ENCODE measurements at places on chromosomes 2 and 18.
A peak's percentile ranks its signal among the peaks of the same experiment; 100 is the strongest.

DNA sequence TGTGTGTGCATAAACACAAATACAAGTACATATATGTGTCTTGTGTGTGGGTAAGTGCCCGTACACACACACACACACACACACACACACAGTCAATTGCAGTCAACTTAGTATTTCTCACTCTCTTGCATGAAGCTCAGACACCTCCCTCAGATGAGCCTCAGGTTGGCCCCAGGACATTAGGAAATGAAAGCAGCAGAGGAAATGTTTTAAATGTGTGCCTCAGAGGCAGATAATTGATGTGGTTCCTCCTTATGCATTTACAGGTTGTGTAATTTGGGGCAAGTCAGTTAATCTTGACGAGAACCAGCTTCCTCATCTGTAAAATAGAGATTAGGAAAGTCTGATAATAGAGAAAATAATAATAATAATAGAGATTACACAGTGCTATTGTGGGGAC lies 814.0 kb upstream of the ID2 start:
- DNase-seq, result no peak

DNA sequence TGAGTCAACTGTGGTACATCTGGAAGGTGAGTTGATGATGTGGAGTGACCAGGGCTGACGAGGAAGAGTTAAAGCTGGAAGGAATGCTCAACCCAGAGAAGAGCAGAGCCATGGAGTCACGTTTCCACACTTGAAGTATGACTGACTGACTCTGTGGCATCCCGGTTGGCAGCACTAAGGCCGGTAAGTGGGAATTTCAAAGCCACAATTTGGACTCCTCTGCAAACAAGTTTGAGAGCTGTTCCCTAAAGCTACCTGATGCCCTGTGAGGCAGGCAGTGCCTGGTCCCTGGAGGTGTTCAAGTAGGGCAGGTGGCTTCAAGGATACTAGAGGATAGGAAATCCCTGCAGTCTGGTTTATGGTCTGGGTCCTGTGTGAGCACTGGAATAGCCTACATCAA lies 69.3 kb upstream of the ITGB6 start:
- no peak for DNase-seq

GRCh38 chr2:66899109-66899508 lies 464.2 kb downstream of the MEIS1 start:
- no peak for DNase-seq

DNA sequence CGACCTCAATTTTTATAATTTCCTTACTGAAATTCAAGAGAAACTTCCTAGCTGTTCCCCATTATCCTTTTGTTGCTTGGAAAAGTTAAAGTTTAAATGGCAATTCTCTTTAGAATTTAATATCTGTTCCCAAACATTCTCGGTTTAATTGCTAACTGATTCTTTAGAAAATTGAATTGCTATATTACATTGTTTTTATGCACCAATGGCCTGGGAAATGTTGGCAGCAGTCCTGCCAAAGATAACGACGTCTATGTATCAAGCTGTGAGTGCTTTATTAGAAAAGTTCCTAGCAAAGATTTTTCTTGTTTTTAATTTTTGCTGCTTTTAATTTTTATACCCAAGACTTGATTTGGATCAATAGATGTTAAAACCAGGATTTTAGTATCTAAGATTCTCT lies 167.8 kb upstream of the HDAC4 start:
- no peak for DNase-seq

DNA sequence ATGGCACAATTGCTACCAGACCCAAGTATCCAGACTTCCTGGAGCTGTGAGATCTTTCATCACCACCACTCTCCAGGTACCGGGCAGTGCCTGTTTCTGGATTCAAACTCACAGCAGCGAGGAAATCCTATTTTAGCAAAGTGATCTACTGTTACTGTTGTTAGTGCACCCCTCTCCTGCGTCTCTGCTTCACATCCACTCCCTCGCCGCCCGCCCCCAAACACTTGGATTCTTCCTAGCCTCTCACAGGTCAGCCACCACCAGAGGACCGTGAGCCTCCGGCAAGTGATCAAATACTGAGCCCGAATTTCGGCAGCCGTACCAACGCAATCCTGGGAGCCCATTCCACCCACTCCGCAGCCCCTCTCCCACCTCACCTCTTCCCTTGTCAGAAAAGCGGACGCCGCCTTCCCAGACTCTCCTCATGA lies 519 bp downstream of the METTL4 start:
- peak; percentile 24 for DNase-seq

GRCh38 chr2:21014364-21015280 lies 29.3 kb downstream of the APOB start:
- no peak for DNase-seq

DNA sequence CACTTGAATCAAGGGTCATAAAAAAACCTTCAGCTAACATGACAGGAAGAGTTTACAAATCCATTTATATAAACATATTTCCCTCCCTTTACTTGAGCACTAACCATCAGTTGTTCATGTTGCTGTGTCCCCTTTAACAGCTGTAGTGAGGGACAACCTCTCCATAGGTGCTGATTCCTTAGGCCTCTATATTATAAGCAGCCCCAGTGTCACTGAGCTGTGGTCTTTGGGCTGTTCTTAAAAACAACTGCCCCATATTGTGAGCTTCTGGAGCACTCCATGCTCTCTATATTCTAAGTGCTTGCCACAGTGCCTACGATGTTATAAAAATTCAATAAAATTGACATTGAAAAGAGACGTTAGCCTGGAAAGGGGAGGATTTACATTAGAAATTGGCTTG lies 175.3 kb downstream of the ZNF385B start:
- DNase-seq, result no peak

DNA sequence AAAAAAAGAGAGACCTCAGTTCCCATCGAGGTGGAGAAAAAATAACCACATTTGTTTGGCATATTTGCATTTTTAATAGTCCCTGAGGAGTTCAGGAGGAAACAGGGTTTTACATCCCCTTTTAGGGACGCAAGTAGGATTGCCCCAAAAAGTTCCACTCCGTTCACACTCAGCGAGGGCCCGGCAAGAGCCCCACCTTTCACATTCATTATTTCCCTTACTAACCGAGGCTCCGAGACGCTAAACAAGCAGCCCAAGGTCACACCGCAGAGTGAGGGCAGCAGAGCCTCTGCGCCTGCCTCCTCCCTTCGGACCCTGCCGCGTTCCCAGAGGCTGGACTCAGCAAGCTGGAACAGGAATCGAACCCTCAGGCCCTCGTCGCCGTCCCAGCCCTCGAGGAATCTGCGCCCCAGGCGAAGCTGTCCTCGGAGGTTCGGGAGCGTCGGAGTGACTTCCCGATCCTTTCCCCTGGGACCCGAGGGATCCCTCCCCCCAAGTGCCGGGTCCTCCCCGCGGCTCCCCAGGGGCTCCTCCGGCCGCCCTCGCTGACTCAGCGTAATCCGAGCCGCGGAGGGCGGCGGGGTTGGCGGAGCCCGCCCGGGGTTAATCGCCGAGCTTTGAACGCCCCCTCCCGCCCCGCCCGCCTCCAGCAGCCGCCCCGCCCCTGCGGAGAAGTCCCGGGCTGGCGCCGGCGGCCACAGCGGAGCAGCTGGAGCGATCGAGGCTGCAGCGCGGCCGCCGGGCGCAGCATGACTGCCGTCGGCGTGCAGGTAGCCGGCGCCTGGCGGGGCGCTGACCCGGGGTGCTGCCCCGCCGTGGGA lies at the start of gene TMEM37:
Gene TMEM37 (plus strand): TSS at position 700 of the 821 bp plus-strand sequence. CDS start 50 bp downstream, at position 750.
- DNase-seq, result peak; percentile 84

DNA sequence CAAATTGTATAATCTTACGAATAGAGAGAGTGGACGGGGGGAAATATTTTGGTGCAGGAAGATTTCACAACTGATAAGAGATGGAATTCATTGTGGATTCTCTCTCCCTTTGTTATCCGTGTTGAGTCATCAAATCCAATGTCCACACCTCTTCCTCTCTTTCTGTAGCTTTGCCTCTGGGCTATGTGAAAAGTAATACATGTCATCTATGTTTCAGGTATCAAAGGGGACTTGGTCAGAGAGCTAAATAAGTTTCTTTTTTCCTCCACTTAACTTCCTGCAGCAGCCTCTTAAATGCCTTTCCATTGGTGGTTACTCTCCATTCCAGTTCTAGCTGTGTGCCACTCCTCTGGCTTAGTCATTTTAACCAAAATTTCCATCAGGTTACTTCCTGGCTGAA lies 169.3 kb upstream of the NXPH2 start:
- DNase-seq, result no peak

DNA sequence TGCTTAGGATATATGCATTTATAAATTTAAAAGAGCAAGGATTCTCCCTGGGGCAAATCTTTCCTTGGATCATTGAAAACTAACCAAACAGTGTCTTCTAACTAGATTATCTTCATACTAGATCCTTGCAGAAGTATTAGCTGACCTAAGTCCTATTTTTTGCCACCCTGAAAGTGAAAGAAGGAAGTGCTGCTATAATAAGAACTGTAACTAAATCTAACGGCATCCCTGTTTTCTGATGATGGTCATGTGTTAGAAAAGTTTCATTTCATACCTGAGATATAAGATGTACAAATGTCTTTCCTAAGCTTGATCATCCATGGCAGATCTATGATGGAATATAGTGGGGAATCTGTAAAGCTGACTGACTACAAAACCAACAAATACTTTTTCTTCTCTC lies 102.7 kb downstream of the MAP2 start:
- no peak for DNase-seq

GRCh38 chr2:173021939-173022371 lies 53.7 kb upstream of the MAP3K20 start:
- DNase-seq, result no peak

DNA sequence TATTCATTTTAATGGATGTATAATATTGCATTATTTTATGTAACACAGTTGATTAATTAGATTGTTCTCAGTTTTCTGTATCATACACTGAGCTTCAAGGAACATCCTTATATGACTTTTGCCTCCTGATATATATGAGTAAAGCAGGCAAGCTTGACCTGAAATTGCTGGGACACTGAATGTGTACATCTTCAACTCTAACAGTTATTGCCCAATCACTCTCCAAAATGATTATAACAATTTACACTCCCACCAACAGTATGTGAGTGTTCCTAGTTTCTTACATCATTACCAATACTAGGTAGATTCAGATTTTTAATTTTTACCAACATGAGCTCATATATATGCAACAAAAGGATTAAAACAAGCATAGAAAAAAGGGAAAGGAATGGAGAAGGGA lies 379.4 kb downstream of the SETBP1 start:
- DNase-seq, result no peak

- DNase-seq, result no peak
Measured at GRCh38 chr18:62490967-62491695, 31.7 kb upstream of the ZCCHC2 start.

DNA sequence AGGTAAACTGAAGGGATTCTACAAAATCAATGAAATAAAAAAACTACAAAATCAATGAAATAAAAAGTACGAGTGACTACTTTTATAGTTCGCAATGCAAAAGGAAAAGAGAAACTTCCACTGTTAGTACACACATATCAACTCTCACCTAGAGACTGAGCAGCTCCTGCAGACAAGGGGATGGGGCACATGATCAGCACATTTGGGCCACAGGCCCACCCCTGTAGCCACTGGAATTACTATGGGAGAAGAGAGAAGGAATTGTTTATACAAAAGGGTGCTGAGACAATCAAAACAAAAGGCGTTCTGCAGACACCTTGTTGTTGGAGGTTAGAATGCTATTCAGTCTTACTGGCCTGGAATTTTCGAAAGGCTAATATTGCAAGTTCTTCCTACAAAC lies 34.7 kb upstream of the CD226 start:
- DNase-seq, result no peak

Measured in NCI-H2171 (cell line).